ENCODE measurements at places on chromosomes 3 and 15.
A peak's percentile ranks its signal among the peaks of the same experiment; 100 is the strongest.

DNA sequence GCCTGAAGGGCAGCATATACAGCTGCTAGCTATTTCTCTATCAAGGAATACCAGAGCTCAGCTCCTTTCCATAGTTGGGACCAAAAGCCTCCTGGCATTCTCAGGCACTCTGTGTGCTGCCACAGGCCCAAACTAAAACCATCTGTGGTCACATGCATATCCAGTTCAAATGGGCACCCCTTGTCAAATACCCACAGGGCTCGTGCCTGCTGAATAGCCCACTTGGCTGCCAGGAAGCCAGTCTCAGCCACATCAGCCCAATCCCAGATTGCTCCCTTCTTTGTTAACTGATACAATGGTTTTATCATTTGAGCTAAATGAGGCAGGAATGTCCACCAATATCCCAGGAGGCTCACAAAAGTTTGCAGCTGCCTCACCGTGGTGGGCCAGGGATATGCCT, 13.9 kb downstream of the CCRL2 start:
- DNase-seq, result no peak

GRCh38 chr15:40554161-40554525, 10.7 kb downstream of the CCDC32 start:
- DNase-seq, result no peak

DNA sequence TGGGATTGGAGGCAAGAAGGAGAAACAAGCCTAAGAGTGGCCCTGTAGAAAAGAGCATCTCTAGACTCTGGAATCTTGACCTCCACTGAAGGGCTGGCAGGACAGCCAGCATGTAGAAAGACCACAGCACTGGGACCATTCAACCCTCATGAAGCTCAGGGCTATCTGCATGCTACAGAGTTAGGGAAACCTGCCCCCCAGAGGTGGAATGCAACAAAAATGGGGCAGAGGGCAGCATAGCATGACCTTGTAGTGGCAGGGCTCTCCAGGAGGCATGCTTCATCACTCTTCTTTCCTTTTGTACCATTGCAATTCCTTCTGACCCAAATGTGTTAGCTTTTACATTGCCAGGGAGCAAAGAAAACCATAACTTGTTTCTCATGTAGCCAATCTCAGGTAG, 445.4 kb downstream of the EPHB1 start:
- no peak for DNase-seq

DNA sequence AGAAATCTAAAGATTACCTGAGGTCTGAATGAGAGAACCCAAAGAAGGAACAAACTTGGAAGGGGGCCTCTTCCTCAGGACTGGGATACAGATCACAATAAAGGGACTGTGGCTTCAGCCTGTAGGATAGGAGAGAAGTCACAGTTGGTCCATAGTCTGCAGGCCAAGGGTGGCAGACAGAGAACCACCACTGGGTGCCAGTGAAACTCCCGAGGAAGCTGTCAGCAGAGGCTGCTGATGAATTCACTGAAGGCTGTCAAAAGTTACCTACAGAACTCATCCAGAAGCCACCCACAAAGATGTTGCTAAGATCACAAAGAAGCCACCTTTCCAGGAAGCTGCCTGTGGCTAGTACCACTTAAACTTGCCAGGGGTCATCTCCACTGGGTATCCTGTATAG, 78.5 kb downstream of the TMCO5A start:
- DNase-seq, result no peak

GRCh38 chr15:65561934-65562333, 31.7 kb downstream of the HACD3 start:
- DNase-seq, result no peak

DNA sequence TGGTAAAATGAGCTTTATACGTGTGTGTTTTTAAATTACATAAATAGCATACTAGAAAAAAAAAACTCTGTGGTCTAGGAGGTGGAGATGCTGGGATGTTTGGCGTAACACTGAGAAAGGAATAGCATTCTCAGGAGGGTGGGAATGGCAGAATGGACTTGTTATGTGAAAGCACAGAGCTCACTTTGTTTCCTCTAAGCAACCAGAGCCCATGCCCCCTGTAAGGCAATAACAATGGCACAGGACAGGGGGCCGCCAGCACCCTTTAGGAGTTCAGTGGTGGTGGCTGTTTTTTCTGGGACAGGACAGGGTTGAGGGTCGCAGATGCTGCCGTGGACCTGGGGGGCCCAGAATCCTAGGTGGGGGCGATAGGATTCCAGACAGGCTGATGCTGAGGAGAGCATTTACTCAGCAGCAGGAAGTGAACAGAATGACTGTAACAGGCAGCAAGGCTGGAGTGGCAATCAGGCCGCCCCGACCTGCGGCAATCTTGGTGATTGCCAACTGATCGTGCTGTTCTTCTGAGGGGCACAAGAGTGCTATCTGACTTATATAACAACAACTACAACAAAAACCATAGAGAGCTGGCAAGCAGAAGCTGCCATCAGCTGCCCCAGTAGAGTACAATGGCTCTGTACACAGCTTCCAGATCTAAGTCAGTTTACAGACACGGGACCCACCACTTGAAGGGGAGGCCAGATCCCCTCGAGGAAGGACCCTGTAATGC, 160.4 kb downstream of the UACA start:
- DNase-seq, result no peak

GRCh38 chr15:29056839-29057450, 171.2 kb downstream of the APBA2 start:
- DNase-seq, result no peak

DNA sequence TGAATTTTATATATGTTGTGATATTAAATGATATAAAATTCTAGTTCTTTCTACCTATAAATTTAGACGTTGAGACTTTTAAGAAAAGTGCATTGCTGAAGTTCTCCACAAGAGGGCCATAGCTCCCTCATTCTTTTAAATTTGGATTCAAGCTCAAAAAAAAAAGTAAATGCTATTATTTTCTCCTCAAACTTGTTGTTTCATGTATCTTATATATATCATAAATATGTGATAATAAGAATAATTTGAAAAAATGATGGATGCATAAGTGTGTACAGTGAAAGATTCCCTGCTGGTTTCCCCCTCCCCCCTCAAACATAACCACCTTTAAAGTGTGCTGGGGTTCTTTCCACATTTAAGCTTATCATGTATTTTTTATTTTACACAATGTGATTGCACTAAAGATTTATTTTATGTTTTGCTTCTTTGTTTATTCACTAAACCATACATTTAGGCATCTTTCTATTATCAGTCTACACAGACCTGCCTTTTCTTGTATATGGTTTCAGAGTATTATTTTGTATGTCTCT, 769.4 kb upstream of the GOLIM4 start:
- DNase-seq, result peak; percentile 3

DNA sequence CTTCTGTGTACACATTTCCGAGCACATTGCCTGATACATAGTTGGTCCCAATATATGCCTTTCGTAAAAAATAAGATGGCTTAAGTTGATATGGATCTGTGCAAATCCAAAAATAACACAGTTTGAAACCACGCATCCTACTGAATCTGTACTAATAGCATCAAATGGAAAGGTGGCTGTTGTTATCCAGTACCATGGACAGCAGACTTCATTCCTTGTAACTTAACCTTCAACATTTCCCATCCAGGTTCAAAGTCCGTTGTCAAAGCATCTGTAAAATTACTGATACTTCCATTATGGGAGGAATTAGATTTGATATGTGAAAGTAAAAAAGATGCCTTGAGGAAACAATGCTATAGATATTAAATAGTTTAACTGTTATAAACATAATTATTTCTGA, 65.5 kb upstream of the C3orf49 start:
- no peak for DNase-seq

- DNase-seq, result no peak
Measured at GRCh38 chr15:87354661-87355410, 901.7 kb downstream of the NTRK3 start.

- no peak for DNase-seq
Measured at GRCh38 chr15:92818651-92819277, 81.4 kb upstream of the CHD2 start.

DNA sequence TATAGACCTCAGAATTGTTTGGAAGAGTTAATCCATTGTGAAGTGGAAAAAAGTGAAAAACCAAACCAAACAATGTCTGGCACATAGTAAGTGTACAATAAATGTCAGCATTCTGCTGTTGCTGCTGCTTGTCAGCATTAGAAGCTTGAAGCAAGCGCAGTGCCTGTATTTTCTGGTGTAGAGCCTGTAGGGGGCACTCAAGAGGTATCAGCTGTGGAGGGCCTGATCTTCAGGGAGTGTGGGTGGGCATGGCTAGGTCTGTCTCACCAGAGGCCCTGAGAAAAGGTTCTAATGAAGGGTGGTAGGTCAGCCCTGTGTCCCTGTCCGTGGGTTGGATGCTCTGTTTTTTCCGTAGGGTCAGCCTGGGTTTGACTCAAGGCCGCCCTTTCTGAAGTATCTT, 3.6 kb downstream of the ADAMTSL3 start:
- DNase-seq, result no peak

DNA sequence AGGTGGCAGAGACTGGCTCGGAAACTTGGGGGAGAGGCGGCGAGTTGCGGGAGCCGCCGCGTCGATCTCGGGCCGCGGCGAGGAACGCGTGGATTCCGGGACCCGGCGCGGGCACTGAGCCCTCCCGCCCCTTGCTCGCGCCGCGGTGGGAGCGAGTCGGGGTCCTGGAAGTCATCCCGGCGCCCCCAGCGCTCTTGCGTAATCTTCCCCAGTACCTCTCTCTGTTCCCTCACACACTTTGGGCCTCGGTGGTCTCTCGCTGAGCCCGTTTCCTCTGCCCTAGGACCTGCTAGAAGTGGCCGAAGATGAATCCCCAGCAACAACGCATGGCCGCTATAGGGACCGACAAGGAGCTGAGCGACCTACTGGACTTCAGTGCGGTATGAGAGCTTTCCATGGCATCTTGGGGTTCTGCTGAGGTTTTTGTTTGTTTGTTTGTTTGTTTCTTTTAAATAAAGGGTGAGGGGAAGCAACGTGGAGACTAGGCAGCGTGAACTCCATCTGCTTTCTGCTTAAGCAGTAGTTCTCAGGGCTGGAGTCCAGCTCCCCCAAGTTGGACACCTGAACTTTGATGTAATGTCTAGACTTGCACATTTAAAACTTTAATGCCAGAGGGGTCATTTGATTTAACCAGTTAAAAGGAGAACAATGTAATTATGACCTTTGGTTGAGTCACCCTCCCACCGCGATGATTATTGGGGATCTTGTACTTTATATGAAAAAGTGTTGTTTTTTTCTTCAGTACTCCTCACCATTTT, 1.3 kb downstream of the TCF12 start:
- DNase-seq, result no peak

GRCh38 chr3:1269808-1270207, 177.0 kb downstream of the CNTN6 start:
- no peak for DNase-seq

DNA sequence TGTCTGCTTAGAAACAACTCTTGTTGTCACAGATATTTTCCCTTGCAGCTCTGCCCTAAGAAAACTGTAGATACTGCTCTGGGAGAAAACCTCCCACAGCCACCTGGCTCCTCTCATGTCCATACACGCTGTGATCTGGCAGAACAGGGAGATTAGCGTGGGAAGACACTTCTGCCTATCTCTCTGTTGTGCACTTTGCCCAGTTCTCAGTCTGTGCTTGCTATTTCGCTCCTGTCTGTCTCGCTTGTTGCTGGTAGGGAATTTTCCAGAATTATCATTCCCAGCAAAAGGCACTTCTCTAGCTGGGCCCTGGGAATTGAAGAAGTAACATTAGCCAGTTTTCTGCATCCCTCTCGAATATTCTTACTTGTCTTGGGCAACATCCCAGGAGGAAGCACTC, 8.1 kb upstream of the GATM start:
- DNase-seq, result no peak

DNA sequence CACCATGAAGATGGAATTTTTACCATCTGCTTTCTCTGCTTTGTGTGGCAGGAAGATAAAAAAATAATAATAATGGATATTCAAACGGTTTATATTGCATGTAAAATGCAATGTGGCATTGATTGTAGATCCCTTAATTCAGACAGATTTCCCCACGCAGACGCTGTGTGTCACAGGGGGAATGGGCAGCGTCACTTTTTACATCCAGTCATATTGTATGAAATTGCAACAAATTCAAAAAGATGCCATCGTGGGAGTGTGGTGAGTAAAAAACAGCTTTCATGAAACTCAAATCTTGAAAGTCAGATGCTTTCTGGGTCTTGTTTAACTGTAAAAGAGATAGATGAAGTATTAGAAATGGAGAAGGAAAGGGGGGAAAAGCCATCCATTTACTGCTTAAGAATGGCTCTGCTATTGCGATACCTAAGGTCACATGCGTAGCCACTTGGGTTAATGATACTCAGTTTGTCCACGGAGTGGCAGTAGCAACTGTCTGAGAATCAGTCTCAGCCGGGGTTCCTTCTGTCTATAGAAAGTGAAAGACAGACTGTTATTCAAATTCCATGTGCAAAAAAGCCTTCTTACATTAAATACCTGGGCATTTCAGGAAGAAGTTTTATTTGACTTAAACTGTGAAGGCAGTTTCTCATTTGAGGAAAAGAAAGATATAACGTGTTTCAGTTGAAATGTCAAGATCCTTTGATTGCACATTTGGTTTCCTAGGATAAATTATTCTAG, 28.5 kb downstream of the BTD start:
- peak; percentile 34 for DNase-seq

DNA sequence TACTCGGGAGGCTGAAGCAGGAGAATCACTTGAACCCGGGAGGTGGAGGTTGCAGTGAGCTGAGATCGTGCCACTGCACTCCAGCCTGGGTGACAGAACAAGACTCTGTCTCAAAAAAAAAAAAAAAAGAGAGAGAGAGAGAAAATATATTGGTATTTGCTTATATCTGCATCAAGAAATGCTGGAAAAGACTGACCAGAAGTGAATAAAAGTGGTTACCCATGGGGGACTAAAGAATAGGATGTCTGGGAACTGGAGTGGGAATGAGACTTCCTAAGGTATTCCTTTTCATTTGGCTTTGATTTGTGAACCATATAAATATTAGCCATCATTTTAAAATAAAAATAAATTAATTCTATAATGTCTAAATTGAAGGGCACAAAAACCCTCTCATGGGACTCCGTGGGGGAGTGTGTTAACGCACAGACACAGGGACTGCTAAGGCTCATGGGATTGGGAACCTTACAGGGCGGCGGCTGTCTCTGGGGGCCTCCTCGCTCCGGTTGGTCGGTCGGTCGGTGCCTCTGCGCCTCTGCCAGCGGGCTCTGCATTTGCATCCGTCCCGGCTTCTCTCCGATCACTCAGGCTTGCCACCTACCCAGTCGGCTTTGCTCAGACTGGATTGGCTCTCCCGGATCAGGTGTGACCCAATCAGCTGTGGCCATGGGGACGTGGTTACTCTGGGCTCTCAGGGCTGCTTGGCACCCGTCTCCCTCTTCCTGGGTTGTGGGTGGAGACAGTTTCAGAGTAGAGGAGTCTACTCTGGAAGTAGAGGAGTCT, 12.7 kb upstream of the TSPAN3 start:
- peak; percentile 42 for DNase-seq

Data from neural crest cell (in vitro differentiated cells).